ENCODE measurements at places on chromosomes 11 and 22.
A peak's percentile ranks its signal among the peaks of the same experiment; 100 is the strongest.

GRCh38 chr22:42490243-42490832 is 29.3 kb downstream of the RRP7A start:
- no peak for DNase-seq

GRCh38 chr11:5600374-5600851 is 4.0 kb downstream of the TRIM6 start:
- peak; percentile 92 for DNase-seq

GRCh38 chr11:512761-513595 is 5.9 kb upstream of the RNH1 start:
- no peak for DNase-seq

DNA sequence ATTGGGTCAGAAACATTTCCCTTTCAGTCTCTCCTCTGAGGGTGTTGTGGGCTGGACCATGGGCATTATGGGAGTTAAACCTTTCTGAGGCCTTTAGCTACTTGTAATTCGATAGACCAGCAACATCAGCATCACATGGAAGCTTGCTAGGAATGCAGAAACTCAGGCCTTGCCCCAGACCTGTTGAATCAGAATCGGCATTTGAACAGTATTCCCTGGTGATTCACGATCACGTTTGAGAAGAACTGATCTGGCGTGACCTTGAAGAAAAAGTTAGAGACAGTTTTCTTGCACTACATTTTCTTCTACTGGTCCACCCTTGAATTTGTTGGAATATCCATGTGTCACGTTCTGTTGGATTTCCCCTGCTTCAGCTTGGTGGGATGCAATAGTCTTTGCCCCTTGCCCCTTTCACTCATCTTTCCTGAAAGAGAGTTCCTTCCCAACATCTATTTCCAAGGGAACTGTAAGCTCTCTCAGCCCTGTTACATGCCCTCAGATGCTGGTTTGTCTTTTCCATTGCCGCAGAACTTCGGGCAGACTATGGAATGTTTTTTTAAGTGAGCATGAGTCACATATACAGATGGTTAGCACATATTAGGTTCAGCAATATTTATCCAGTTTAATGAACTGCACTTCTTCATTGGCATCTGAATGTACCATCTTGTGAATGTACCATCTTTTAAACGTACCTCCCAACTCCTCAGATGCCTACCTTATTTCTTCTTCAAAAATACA is 23.9 kb downstream of the EHF start:
- DNase-seq = no peak

GRCh38 chr11:117862019-117862725 is 14.3 kb downstream of the FXYD6 start:
- no peak for DNase-seq

DNA sequence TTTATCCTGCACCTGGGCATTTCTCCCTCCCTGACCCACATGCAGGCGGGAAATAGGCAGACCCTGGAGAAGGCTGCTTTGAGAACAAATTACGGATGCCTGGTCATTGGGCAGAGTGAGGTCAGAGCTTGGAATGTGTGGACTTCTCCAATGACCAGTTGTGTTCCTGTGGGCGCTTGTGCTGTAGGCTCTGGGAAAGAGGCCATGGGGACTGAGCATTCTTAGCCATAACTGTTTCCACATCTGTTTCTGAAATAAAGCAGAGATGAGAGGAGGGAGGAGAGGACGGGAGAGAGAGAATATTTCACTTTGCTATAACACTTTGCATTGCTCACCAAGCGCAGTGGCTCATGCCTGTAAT is 11.2 kb upstream of the TMEM184B start:
- no peak for DNase-seq

GRCh38 chr11:112744041-112744440 is 217.2 kb upstream of the NCAM1 start:
- DNase-seq = no peak

DNA sequence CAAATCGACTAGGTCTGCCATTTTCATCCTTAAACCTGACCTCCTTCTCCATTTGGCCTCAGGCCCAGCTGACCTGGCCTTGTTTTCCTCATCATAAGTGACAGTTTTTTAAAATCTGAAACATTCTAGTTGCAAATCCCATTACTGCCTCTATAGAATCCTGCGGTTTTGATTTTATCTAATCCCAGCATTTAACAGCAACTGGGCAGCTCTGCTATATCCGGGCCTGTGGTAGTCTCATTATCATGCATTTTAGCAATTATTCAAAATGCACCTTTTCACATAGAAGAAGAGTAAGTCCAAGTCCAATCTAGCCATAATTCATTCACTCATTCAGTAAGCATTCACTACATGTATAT is 28.6 kb upstream of the BIRC3 start:
- no peak for DNase-seq

GRCh38 chr22:37681001-37681424 is 5.1 kb upstream of the NOL12 start:
- no peak for DNase-seq

- DNase-seq = no peak
Observed at GRCh38 chr11:59787255-59787588, 23.4 kb downstream of the MRPL16 start.

DNA sequence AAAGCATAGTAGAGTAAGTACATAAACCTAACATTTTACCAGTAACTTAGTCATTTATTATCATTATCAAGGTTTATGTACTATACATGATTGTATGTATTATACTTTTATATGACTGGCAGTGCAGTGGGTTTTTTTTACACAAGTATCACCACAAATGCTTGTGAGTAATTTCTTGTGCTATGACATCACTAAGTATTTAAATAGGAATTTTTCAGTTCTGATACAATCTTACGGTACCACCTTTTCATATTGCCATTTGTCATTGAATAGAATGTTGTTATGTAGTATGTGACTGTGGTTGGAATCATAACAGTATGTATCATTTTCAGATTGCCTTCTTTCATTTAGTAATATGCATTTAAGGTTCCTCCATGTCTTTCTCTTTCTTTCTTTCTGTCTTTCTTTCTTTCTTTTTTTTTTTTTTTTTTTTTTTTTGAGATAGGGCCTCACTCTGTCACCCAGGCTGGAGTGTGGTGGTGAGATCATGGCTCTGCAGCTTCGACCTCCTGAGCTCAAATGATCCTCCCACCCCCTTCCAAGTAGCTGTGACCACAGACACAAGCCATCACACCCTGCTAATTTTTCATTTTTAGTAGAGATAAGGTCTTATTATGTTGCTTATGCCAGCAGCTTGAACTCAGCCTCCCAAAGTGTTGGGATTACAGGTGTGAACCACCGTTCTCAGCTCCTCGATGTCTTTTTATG is 18.6 kb downstream of the ATM start:
- no peak for DNase-seq

GRCh38 chr11:47062736-47063135 is 113.9 kb downstream of the ARFGAP2 start:
- no peak for DNase-seq

DNA sequence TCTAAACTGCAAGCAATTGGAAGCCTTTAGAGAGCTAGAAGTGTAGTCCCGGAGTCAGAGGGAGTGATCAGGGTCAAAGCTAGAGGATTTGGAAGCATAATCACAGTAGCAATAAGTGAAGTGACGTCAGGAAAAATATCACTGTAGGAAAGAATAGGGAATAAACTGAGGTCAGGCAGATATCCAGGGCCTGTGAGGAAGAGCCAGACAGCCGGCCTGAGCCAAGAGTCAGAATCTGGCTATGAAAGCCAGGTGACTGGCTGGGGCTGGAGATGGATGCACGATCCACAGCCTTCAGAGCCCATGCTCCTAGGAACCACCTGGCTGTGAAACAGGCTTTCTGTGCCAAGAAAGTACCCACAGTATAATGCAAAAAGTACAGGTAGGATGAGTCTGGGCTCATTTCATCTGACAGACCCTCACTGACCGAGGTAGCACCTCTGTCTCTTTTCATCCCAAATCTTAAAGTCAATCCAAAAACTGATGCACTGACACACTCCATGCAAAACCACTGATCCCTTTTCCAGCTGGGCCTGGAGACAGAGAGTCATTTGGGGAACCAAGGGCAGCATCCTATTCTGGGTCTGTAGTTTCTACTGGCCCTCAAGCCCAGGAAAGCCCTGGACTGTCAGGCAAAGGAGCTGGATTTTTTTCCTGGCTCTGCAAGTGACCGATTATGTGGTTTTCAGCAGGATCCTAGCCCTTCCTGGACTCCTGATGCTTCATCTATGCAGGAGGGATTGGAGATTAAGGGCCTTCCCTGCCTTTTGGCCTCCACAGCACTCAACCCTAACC is 21.3 kb downstream of the TRIM66 start:
- no peak for DNase-seq
